ENCODE measurements at places on chromosomes 4 and X.

GRCh38 chrX:47366041-47366722 lies 4.2 kb upstream of the ZNF157 start:
- DNase-seq, result peak; percentile 45

GRCh38 chr4:48489683-48490011 lies 405 bp upstream of the ZAR1 start:
- DNase-seq, result no peak

DNA sequence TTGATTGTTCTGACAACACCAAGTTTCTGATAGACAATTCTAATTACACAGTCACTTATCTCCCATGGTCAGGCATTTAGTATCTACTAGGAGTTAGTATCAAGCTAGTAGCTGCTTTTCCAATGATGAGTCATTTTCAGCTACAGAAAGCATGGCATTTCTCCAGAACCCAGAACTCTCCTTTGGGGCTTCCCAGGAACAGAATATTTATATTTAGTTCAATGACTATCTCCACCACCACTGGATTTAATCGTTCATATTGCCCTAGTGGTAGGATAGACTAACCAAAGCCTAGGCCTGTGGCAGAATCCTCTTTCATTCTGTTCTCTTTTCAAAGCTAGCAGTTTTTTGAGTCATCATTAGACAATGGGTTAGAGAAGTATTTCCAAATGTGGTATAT lies 569.4 kb downstream of the GABRG1 start:
- DNase-seq, result no peak

DNA sequence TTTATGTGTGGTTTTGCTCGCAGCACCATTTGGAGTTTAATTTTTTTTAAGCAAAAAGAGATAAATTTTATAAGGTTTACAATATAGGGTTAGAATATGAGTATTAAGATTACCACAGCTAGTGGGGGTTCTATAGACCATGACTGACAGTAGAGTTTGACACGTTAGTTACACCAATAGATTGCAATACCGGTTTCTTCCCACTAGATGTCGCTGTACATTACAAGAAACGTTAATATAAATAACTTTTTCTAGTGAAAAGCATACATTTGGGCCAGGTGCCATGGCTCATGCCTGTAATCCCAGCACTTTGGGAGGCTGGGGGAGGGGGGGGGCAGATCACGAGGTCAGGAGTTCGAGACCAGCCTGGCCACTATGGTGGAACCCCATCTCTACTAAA lies 433.6 kb downstream of the MAGEB5 start:
- DNase-seq, result no peak

- no peak for DNase-seq
Observed at GRCh38 chr4:40782876-40783275, 33.1 kb downstream of the NSUN7 start.

DNA sequence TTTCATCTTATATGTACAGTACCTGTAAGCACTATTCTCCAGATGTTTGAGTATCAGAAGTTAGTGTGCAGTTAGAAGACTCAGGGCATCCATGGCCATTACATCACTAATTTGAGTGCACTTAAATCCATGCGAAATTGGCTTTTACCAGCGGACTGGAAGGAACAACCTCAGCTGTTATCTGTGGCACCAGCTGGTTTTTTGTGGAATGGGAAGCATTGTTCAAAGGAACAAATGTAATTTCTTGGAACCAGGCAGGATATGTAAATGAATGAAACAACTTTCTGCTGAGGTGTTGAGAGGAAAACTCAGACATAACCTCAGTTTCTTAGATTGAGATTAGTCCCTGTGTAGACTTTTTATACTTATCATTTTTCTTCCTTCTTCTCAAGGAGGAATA lies 60.2 kb downstream of the PDGFRA start:
- DNase-seq, result no peak

- no peak for DNase-seq
Observed at GRCh38 chr4:89558147-89558546, 250.5 kb upstream of the GPRIN3 start.

- no peak for DNase-seq
Observed at GRCh38 chr4:22741744-22742143, 49.0 kb downstream of the GBA3 start.

DNA sequence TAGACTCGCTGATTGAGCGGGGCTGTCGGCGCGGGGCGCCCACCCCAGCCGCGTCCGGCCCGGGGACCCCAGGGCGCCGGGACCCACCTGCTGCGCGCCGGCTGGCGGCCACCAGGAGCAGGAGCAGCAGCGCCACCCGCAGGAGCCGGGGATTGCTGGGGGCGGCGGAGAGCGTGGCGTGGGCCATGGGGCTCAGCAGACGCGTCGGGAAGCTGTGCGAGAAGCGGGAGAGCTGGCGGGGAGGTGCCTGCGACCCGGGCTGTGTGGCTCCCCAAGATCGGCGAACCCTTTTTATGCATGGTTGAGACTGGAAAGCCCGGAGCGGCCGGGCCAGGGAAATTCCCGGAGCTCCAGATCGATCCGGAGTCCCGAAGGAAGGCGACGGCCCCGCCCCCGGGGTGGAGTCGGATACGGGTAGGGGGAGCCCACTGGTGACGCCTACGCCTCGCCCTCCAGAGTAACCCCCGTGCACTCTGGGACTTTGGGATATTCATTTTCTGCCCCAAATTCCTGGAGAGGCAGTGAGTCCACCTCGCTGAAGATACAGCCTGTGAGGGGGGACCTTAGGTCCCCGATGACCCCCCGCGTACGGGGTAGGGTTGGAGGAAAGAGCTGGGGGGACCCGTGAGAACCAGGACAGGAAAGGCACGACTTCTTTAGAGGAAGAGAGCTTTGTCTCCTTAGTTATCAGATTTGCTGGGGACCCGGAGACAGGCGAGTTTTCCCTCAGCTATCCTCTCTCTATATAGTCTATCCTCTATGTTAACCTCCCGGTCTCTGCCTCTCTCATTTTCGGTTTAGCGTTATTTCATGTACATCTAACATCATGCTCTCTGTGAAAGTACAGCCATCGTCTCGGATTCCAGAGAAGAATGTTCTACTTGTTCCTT lies at the start of gene CXCL3:
TSS of gene CXCL3 (minus strand) at position 265 of the 890 bp plus-strand sequence. CDS start at position 187, 78 bp downstream.
- no peak for DNase-seq

- no peak for DNase-seq
Observed at GRCh38 chr4:14165222-14165920, 537.8 kb upstream of the BOD1L1 start.

DNA sequence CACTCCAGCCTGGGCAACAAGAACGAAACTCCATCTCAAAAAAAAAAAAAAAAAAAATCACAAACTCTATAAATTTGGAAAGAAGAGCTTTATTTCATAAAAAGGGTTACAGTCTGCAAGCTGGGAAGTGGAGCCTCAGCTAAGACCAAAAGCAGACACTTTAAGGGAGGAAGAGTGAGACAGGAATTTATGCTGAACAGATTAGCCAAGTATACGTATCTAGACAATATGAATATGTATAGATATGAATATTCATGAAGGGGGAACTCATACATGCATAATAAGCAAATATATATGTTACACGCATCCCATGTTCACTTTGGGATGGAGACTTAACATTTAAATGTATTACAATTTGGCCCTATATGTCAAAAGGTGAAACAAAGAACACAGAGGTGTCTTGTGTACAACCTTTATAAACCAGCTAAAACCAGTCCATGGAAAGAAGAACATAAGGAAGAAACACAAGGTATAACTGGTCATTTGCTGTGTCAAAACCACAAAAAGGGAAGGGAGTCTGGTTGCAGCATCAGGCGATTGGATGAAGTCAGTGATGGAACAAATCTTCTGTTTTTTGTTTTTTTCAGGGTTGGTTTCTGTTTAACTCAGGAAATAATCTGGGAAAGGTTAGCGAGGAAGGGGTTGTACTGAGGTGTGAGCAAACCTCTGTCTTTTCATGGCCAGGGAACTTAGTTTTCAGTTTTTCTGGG lies 130.0 kb upstream of the MAOA start:
- DNase-seq, result no peak

DNA sequence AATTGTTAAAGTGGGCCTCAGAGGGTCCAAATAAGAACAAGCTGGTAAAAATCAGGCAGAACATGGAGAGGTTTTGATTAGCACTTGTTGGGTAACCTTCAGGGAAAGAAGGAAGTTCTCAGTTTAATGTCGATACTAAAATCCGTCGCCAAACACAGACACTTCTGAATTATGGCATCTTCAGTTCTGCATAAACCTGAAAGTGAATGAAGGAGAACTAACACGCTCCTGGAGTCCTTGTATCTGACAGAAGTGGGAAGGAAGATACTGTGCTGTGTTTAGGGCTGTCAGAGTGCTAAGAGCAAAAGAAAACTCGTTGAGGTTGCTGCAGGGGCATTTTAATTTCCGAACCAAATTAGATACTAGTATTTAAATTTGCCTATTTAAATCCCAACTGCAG lies 106.2 kb downstream of the TMA16 start:
- no peak for DNase-seq

DNA sequence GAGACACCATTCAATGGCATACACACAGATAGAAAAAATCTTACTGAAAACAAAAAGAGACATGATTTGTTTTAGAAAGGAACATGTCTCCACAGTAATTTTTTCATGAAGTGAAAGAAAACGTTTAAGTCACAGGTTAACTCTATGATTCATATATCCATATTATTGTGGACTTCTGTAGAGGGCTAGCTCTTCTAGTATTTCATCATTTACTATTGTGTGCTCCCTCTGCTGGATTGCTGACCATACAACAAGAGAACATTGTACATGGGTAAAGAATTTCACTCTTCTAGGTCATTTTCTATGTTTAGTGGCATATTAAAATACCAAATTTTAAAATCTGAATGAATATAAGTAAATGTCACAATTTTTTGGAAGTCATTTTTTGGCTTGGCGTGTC lies 91.8 kb upstream of the POU3F4 start:
- no peak for DNase-seq

DNA sequence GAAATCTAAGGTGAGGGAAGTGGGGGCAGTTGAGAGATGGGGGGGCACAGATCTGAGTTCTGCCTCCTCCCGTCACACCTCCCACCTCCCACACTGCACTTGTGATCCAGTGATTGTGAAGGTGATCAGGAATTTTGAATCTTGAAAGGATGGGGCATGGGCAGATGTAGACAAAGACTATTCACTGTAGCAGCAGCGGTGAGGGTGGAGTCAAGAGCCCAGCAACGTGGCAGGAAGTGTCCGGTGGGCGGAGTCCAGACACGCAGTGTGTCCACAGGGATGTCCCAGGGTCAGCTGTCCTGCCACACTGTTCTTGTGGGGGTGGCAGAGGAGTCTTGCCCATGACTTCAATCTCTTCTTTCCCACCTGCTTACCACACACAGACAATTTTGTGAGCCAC lies 330.5 kb upstream of the GALNT7 start:
- DNase-seq, result no peak
